Right renal cortex interstitium (tissue), 3 donors: ENCODE measurements at places on chromosomes 6 and 20.

GRCh38 chr6:98477231-98477630 is 357.1 kb upstream of the POU3F2 start:
- no peak for DNase-seq

DNA sequence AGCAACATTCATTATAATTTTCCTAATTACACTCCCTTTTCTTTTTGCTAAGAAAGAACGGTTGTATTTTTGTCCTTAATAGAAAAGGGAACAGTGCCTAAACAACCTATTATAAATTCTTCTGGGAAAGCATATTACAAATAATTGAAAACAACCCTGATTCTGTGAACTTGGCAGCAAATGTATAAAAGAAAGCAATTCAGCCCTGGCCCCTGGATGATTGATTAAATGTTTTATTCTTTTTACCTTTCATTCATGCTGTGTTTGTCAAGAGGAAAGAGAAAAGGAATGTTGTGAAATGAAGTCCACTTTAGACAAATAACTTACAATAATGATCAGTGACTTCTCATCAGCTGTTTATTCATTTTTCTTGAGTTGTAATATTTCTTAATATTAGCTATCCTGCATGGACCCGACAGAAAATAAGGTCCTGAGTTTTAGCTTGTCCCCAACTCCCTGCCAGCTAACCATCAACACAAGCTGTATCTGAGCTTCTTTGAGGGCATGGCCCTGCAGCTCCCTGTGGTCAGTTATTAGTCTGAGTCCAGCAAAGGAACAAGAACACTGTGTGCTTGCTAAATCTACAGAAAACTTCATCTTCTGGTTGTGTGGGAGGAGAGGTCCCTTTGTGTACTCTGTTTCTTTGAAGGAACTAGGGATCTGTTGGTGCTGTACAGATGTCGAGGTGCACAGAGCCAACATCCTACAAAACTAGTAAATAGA is 248.2 kb downstream of the LAMA2 start:
- DNase-seq: no peak

DNA sequence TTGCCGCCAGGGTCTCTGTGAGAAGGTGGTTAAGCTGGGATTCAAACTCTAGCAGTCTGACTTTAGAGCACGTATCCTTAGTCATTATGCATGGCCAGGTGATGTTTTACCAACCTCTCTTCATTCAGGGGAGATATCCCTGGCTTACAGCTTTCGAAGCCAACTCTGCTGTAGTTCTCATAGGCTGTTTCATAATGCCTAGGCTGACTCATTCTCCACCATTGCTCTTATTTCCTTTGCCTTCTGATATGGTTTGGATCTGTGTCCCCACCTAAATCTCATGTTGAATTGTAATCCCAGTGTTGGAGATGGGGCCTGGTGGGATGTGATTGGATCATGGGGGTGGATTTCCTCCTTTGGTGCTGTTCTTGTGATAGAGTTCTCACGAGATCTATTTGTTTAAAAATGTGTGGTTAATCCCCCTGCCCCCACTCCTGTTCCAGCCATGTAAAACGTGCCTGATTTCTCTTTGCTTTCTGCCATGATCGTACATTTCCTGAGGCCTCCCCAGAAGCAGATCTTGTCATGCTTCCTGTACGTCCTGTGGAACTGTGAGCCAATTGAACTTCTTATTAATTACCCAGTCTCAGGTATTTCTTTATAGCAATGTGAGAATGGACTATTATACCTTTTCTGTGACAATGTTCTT is 94.6 kb upstream of the MAN1A1 start:
- DNase-seq: no peak

DNA sequence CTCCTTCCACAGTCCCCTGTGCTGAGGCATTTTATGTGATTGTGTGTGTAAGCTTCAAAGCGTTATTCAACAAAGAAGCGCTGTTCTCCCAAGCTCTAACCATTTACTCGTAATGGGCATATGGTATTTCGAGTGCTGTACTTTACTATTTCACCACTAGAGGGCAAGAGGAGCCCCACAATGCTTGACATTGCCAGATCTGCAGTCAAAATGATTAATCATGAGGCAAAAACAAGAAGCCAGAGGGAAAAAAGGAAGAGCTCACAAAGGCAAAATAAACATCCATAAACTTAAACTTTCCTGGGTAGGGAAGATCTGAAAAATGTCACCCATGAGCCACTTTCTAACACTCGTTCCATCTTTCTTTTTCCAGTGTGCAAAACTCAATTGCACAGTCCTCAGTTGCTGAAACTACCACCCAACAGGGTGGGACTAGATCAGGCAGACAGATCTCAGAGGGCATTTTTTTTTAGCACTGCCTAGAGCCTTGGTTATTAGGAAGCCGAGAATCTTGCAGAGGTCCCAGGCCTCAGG is 215.0 kb upstream of the PLCB4 start:
- DNase-seq: peak; percentile 65
